ENCODE measurements at places on chromosomes 12 and 14.

GRCh38 chr14:87908550-87908949, 84.4 kb downstream of the GALC start:
- DNase-seq, result no peak

DNA sequence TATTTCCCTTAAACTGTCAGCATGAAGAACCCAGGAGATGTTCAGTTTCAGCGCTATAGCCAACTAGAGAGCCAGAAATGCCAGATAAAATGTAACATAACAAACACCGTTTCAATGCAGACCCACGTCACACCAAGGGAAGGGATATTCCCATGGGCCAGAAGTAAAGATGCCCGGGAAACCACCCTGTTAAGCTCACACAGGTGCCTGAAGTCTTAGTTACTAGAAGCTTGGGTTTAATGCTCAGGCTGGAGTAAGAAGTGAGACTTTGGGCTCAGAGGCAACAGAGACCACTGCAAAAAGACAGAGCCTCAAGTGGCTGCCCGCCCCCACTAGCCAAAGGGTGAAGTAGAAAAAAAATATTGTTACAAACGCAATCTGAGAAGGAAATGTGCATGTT, 52.3 kb downstream of the SYNE3 start:
- no peak for DNase-seq

GRCh38 chr12:114894076-114894475, 210.1 kb upstream of the TBX3 start:
- no peak for DNase-seq

DNA sequence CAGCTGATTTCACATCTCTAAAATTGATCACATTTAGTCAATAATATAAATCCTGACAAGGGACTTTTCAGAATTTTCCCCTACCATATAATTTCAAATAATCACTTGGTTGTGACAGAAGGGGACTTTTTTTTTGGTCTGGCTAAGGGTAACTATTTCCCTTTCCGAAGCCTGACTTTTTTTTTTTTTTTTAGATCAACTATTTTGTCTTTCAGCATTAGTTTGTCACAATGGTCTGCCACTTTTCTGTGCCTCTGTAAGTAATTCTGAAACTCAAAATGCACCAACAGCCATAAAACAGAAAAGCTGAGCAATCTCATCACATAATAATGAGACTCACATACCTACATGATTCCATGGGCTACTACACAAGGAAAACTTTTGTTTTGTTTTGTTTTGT, 266.4 kb downstream of the SSPN start:
- no peak for DNase-seq

GRCh38 chr14:68146818-68147217, 327.2 kb downstream of the RAD51B start:
- no peak for DNase-seq

DNA sequence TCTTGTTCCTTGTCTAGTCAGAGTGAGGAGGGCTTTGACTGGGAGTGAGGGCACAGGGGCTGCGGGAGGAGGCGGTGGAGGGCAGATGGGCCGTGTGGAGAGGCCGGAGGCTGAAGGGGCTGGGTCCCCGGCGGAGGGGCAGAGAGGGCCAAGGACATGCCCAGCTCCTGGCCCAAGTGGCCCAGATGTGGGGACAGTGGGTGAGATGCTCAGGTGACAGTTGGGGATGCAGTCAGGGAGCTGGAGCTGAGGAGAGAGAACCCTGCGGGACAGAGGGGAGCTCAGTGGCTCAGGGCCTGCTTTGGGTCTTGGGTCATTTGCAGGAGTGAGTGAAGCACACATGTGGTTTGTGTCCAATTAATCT, 26.5 kb upstream of the PLD4 start:
- DNase-seq, result no peak

DNA sequence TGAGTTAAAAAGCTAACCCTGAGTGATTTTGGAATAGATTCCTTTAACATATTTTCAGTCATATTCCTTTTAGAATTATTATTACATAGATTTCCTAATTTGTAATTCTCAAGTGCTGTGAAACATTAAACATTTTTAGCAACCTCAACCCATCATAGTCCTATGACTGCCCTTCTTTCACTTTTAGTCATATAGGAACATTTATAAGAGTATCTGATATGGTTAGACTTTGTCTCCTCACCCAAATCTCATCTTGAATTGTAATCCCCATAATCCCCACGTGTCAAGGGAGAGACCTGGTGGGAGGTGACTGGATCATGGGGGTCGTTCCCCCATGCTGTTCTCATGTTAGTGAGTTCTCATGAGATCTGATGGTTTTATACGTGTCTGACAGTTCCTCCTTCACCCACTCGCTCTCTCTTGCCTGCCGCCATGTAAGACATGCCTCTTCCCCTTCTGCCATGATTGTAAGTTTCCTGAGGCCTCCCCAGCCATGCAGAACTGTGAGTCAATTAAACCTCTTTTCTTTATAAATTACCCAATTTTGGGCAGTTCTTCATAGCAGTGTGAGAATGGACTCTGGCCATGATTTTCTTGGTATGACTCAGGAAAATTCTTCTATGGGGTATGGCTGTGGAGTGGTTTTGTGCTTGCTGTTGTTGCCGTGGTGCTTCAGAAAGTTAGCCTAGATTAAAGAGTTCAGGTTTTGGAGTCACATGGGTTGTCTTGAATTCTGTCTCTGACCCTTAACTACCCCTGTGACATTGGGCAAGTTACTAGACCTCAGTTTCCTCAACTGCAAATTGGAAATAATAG, 83.9 kb downstream of the FUT8 start:
- DNase-seq, result no peak

DNA sequence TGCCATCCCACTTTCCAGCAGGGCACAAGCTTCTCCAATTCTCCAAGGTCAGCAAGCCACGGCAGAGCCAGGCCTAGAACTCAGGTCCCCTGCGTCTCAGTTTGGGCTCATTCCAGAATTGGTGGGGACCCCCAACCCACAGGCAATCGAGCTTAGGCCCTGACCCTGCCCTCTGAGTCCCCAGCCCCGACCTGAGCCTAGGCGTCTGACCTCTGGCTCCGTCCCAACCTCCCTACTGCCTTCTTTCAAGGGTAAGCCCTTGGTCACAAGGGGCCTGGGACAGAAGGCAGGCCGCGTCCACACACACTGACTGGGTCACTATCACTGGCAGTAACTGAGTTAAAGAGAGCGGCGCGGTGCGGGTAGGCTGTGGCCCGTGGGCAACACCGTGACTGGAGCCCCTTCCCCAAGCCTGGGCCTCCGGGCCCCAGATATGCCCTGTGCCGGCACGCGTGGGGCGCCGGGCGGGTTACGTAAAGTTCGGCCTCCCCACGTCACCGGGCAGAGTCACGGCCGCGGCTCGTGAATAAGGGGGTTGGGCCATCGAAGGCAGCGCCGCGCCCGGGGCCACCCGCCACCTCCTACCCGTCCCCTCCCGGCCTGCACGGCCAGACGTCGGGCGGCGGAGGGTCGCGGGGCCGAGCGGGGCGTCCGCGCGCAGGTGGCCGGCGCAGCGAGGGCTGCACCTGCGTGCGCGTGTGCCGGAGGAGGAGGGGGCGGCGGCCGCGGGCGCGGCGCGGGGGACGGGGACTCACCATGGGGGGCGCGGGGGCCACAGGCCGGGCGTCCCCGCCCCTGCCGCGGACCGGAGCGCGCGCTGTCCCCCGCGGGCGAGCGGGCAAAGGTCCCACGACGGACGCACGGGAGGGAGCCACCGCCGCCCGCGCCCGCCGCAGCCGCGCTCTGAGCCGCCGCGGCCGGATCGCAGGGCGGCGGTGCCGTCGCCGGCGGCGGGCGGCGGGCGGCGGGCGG, 516 bp downstream of the ANKRD9 start:
- peak; percentile 73 for DNase-seq

DNA sequence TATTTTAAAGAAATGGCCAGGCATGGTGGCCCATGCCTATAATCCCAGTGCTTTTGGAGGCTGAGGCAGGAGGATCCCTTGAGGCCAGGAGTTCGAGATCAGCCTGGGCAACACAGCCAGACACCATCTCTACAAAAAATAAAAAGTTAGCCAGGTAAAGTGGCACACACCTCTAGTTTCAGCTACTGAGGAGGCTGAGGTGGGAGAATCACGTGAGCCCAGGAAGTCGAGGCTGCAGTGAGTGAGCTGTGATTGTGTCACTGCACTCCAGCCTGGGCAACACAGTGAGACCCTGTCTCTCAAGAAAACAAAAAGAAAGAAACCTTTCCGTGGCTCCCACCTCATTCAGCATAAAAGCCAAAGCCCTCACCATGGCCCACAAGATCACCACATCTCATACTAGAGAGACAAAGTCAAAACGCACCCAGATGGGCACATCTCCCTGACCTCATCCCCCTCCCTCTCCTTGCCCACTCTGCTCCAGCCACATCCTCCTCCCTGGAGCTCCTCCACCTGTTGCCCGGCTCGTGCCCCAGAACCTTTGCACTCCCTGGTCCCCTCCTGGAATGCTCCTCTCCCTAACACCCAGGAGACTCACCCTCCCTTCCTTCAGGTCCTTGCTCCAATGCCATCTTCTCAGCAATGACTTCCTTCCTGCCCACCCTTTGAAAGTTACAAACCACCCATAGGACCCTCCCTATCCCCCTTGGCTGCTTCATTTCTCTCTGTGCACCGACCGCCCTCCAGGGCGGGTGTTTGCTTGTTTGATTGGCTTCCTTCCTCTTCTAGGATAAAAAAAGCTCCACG, 4.8 kb upstream of the SCARB1 start:
- DNase-seq, result no peak

DNA sequence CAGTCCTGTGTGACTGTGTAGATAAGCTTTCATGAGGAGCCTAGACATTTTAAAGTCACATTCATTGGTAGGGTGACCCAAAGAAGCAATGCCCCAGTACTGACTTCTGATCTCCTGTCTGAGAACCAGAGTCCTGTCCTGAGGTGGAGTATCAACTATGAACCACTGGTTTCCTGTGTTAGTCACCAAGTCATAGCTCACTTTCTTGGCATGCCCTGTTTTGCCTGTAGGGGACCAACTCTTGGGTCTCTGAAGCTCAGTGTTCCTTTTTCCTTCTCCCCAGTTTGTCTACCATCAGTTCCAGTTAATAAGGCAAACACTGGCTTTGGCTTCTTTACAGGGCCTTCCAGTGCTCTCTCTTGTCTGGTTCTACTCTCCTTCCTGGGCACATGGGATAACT, 97.4 kb downstream of the C12orf75 start:
- DNase-seq, result no peak
